ENCODE measurements at places on chromosomes 7 and 10. TPM values are rescaled to one million over a fixed set of nuclear protein-coding genes. Genes with fewer than 3 reads are reported as not detected.

- DNase-seq, result no peak
Observed at GRCh38 chr7:99734987-99735386, at the start of gene CYP3A7. TSS of gene CYP3A7 (minus strand) at chr7:99735196. CDS start at chr7:99735093, 103 bp downstream.

The SERPINE1 gene
- total RNA-seq, result 0.29 TPM

- DNase-seq, result no peak
Observed at GRCh38 chr7:115816318-115816974, 214.1 kb downstream of the TFEC start.

The CYTH3 gene
- 0.73 TPM for total RNA-seq

DNA sequence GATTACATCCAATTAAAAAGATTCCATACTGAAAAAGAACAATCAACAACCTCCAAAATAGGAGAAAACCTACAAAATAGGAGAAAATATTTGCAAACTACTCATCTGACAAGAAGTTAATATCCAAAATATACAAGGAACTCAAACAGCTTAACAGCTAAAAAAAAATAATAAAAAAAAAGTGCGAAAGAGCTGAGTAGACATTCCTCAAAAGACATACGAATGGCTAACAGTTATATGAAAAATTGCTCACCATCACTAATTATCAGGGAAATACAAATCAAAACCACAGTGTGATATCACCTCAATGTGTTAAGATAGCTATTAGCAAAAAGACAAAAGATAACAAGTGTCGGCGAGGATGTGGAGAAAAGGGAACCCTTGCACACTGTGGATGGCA, 450.3 kb downstream of the PHTF2 start:
- DNase-seq, result no peak

- no peak for DNase-seq
Observed at GRCh38 chr10:3132036-3133025, 40.3 kb downstream of the PITRM1 start.

The FBXL13 gene
- not detected for total RNA-seq
